Sigmoid colon (tissue), 7 donors: ENCODE measurements at places on chromosomes 11 and 22. TPM values are rescaled to one million over a fixed set of nuclear protein-coding genes. Genes with fewer than 3 reads are reported as not detected.
A peak's percentile ranks its signal among the peaks of the same experiment; 100 is the strongest.

Gene PKNOX2
- 1.4 TPM for total RNA-seq

Gene ZBTB16
- 148 TPM for total RNA-seq

- H3K4me3 ChIP-seq, result no peak overlapping the region
- no peaks in the 10 kb centered on the region for H3K36me3 ChIP-seq
- H3K27me3 ChIP-seq, result no peaks in the 10 kb centered on the region
- DNase-seq, result no peak
- H3K27ac ChIP-seq, result no peak overlapping the region
These were observed 360.9 kb upstream of the NARS2 start for GRCh38 chr11:78935398-78936068.

GRCh38 chr22:35633520-35633919, 14.7 kb upstream of the APOL6 start:
- H3K27me3 ChIP-seq, result no peaks in the 10 kb centered on the region
- H3K4me1 ChIP-seq, result peaks cover 27% of the 10 kb centered on the region
- DNase-seq, result peak; percentile 25
- no peaks in the 10 kb centered on the region for H3K36me3 ChIP-seq

GRCh38 chr11:59551659-59552521, 40.6 kb downstream of the OR4D9 start:
- H3K4me1 ChIP-seq, result peaks cover 9% of the 10 kb centered on the region
- H3K27ac ChIP-seq, result peak overlapping the region; percentile 81
- DNase-seq, result peak; percentile 78
- no peaks in the 10 kb centered on the region for H3K27me3 ChIP-seq
- H3K4me3 ChIP-seq, result peak overlapping the region; percentile 46

DNA sequence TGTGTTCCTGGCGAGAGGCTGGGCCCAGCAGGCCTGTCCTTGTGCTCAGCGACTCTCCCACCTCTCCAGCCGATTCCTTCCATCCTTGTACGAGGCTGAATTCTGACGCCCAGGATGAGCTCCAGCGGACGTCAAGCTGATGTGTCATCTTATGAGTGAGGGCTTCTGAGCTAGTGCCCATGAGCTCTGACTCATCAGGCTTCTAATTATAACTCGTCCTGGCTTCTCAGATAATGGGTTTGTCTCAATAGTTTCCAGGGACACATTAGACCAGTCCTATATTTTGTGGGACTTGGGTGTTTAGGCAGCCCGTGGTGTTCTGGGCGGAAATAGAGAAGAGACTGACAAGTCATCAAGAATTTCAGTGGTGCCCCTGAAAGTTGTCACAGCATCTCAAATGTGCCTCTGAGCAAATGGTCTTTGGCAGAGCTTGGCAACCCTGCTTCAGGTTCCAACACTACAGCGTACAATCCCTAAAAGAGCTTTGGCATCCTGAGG, 108.2 kb upstream of the CD44 start:
- DNase-seq, result peak; percentile 69
- H3K27ac ChIP-seq, result peak overlapping the region; percentile 50
- no peaks in the 10 kb centered on the region for H3K36me3 ChIP-seq
- no peaks in the 10 kb centered on the region for H3K27me3 ChIP-seq

- H3K27me3 ChIP-seq, result no peaks in the 10 kb centered on the region
- no peaks in the 10 kb centered on the region for H3K36me3 ChIP-seq
These were observed 7.6 kb upstream of the MS4A10 start for GRCh38 chr11:60777572-60777971.

GRCh38 chr11:64250415-64251015, 815 bp upstream of the PLCB3 start:
- no peaks in the 10 kb centered on the region for H3K27me3 ChIP-seq
- peak overlapping the region; percentile 85 for H3K27ac ChIP-seq
- DNase-seq, result no peak

GRCh38 chr11:111645657-111646316, 43.5 kb downstream of the SIK2 start:
- no peak overlapping the region for H3K27ac ChIP-seq
- no peaks in the 10 kb centered on the region for H3K4me1 ChIP-seq
- no peak overlapping the region for H3K4me3 ChIP-seq
- H3K36me3 ChIP-seq, result no peaks in the 10 kb centered on the region
- no peaks in the 10 kb centered on the region for H3K27me3 ChIP-seq

Gene ZC3H12C
- total RNA-seq, result 21.7 TPM

GRCh38 chr11:106853850-106854401, 164.3 kb downstream of the GUCY1A2 start:
- no peak overlapping the region for H3K4me3 ChIP-seq
- no peaks in the 10 kb centered on the region for H3K36me3 ChIP-seq
- DNase-seq, result no peak
- no peaks in the 10 kb centered on the region for H3K4me1 ChIP-seq

DNA sequence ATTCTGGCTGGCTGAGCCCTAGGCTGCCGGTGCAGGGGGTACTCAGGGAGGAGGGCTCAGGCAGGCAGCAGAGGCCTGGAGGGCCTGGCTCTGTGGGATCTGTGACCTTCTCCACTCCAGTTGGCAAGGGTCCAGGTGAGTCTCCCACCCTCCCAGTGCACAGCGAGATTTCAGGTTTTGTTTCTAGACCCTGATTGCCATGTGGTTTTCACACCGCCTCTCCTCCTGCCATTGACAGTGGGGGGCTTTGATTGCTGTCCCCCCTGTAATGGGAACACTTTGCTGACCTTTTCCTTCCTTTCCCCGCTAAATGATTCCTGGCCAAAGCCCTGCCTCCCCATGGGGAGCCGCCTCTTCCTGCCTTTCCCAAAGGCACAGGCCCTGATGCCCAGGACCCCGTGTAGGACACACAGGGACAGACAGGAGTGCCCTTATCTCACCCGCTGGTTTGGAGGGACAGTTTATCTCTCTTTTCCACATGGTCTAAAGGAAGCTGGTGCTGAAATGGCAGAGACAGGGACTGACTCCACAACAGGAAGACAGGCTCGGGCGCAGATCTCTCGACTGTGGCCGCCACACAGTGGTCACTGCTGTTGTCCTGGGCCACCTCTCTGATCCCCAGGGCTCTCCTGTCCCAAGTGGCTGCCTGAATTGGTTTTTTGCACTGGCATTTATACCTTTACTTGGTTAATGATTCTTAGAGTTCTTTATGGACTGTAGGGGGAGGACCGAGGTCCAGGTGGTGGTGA, 43.4 kb downstream of the BCR start:
- H3K27ac ChIP-seq, result peak overlapping the region; percentile 69
- no peak overlapping the region for H3K4me3 ChIP-seq
- peaks cover 68% of the 10 kb centered on the region for H3K4me1 ChIP-seq
- H3K36me3 ChIP-seq, result no peaks in the 10 kb centered on the region

GRCh38 chr22:40276996-40277823, 69.1 kb upstream of the ADSL start:
- H3K27me3 ChIP-seq, result no peaks in the 10 kb centered on the region
- H3K27ac ChIP-seq, result peak overlapping the region; percentile 79
- DNase-seq, result no peak
- H3K4me1 ChIP-seq, result peaks cover 18% of the 10 kb centered on the region
- peak overlapping the region; percentile 47 for H3K4me3 ChIP-seq

Gene SUSD2
- 8.6 TPM for total RNA-seq

- H3K27ac ChIP-seq, result no peak overlapping the region
- no peak overlapping the region for H3K4me3 ChIP-seq
- H3K4me1 ChIP-seq, result no peaks in the 10 kb centered on the region
- H3K36me3 ChIP-seq, result peaks cover 24% of the 10 kb centered on the region
- no peaks in the 10 kb centered on the region for H3K27me3 ChIP-seq
These were observed 14.6 kb downstream of the ACAT1 start for GRCh38 chr11:108135845-108136544.

Gene POLD3
- total RNA-seq, result 23.0 TPM

- H3K27me3 ChIP-seq, result no peaks in the 10 kb centered on the region
- H3K27ac ChIP-seq, result peak overlapping the region; percentile 86
- H3K4me1 ChIP-seq, result peaks cover 5% of the 10 kb centered on the region
These were observed 791 bp downstream of the EI24 start for GRCh38 chr11:125569915-125570621.

DNA sequence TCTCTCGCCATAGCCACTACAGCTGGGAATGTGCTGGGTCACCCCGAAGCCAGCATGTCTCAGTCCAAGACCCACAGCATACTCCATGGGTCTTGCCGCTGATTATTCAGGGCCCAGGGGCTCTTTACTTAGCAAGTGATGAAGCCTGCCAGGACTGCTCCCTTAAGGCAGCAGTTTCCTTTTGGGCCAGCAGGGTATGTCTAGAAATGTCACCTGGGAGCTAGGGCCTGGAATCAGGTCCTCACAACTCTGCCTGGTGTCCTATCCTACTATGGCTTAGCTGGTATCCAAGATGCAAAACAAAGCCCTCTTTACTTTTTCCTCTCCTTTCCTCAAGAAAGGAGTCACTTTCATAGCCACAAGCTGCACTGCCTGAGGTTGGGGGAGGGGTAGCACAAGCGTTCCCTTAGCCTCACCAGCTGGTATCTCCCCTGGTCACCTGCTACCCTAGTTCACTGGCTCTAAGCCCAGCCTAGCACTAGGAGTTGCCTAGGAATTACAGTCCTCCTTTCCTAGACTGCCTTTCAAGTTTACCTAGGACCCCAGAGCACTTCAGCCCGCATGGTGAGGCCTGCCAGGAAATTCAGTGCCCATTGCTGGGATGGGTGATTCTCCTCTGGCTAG, 22.6 kb upstream of the NCR3LG1 start:
- no peak for DNase-seq
- H3K4me3 ChIP-seq, result no peak overlapping the region
- peaks cover 5% of the 10 kb centered on the region for H3K36me3 ChIP-seq
- H3K27ac ChIP-seq, result no peak overlapping the region

Gene CARD16
- total RNA-seq, result 1.1 TPM

- H3K36me3 ChIP-seq, result no peaks in the 10 kb centered on the region
- H3K27me3 ChIP-seq, result peaks cover 23% of the 10 kb centered on the region
These were observed 25.3 kb downstream of the DUSP8 start for GRCh38 chr11:1546536-1547466.

DNA sequence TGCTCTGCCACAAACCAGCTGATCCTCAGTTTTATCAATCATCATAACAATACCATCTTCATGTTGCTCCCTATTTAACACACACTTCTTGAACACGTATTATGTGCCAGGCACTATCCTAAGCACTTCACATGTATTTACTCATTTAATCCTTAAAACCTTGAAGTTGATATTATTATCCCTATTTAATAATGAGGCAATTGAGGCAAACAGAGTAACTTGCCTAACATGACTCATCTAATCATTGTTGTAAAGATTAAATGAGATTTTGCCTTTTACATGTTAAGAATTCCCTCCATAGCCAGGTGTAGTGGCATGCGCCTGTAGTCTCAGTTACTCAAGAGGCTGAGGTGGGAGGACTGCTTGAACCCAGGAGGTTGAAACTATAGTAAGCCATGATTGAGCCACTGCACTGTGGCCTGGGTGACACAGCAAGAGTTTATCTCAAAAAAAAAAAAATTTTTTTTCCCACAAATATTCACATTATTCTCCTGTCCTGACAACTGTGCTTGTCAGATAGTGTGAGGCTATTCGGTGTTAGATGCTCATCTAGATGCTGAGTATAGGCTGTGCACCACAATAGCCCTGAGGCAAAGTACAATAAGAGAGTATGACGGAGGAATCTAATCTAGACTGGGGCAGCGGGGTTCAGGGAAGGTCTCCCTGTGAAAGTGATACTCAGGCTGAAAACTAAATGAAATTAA, 13.4 kb downstream of the CKAP5 start:
- no peak overlapping the region for H3K27ac ChIP-seq
- no peaks in the 10 kb centered on the region for H3K36me3 ChIP-seq
- no peaks in the 10 kb centered on the region for H3K4me1 ChIP-seq
- H3K4me3 ChIP-seq, result no peak overlapping the region
- no peaks in the 10 kb centered on the region for H3K27me3 ChIP-seq
- no peak for DNase-seq
